Trophoblast cell (in vitro differentiated cells and primary cell): ENCODE measurements at places on chromosomes 6 and 20.
A peak's percentile ranks its signal among the peaks of the same experiment; 100 is the strongest.

DNA sequence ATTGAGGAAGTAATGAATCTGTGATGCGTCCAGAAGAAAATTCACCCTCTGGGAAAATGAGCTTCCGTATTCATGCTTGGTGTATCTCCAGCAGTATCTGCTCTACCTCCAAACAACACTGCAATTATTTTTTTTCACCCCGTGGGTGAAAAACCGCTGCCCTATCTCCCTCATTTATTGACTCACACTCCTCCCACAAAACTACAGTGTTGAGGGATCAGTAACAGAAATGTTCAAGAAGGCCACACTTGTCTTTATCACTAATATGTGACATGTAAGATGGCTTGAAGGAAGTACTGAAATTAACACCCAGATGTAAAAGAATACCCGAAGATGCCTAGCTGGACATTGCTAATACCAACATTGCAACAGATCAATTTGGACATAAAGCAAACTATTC is 4.9 kb upstream of the TBX18 start:
- peaks cover 64% of the 10 kb centered on the region for H3K27me3 ChIP-seq
- H3K4me1 ChIP-seq, result peaks cover 3% of the 10 kb centered on the region
- no peak overlapping the region for H3K27ac ChIP-seq
- DNase-seq, result no peak
- no peaks in the 10 kb centered on the region for H3K36me3 ChIP-seq
- H3K4me3 ChIP-seq, result no peak overlapping the region

GRCh38 chr20:25022680-25023079 is 30.1 kb upstream of the APMAP start:
- H3K4me1 ChIP-seq, result peaks cover under 1% of the 10 kb centered on the region
- H3K4me3 ChIP-seq, result no peak overlapping the region
- H3K36me3 ChIP-seq, result no peaks in the 10 kb centered on the region
- no peak overlapping the region for H3K27ac ChIP-seq
- H3K27me3 ChIP-seq, result no peaks in the 10 kb centered on the region

DNA sequence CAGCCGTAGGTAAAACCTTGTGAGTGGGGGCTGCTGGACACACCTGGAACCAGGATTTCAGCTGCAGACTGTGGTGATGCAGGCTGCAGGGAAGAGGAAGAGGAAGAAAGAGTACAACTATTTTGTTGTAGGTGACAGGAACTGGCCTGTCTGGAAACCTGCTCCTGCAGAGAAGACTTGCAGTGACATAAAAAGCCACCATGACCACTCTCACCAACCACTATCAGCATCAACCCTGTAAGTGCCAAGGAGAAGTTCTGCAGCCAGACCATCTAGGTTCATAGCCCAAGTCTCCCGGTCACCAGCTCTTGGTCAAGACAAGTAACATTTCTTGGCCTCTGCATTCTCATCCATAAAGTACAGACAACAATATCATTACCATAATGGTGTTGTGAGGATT is 91.2 kb downstream of the PREX1 start:
- H3K4me1 ChIP-seq, result no peaks in the 10 kb centered on the region
- H3K27ac ChIP-seq, result no peak overlapping the region
- no peak overlapping the region for H3K4me3 ChIP-seq
- no peaks in the 10 kb centered on the region for H3K36me3 ChIP-seq
- H3K27me3 ChIP-seq, result no peaks in the 10 kb centered on the region

GRCh38 chr6:151330130-151330696 is 61.1 kb downstream of the ZBTB2 start:
- no peaks in the 10 kb centered on the region for H3K36me3 ChIP-seq
- H3K27me3 ChIP-seq, result no peaks in the 10 kb centered on the region
- DNase-seq, result no peak
- H3K4me3 ChIP-seq, result no peak overlapping the region

GRCh38 chr20:14599613-14600012 is 262.2 kb upstream of the FLRT3 start:
- H3K4me1 ChIP-seq, result no peaks in the 10 kb centered on the region
- no peaks in the 10 kb centered on the region for H3K36me3 ChIP-seq
- H3K4me3 ChIP-seq, result no peak overlapping the region
- H3K27me3 ChIP-seq, result no peaks in the 10 kb centered on the region
- no peak for DNase-seq

GRCh38 chr6:163355426-163355991 is 59.0 kb upstream of the QKI start:
- no peak overlapping the region for H3K4me3 ChIP-seq
- peak; percentile 47 for DNase-seq
- H3K4me1 ChIP-seq, result peaks cover 34% of the 10 kb centered on the region
- H3K27ac ChIP-seq, result peak overlapping the region; percentile 92
- H3K27me3 ChIP-seq, result no peaks in the 10 kb centered on the region
- H3K36me3 ChIP-seq, result no peaks in the 10 kb centered on the region

DNA sequence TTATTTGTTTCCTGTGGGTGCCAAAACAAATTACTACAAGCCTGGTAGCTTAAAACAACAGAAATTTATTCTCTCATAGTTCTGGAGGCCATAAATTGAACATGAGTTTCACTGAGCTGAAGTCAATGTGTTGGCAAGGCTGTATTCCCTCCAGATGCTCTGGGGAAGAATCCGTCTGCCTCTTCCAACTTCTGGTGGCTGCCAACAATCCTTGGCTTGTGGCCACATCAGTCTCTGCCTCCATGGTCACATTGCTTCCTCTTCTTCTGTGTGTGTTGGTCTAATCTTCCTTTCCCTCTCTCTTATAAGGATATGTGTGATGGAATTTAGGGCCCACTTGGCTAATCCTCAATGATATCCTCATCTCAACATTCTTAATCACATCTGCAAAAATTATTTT is 92.8 kb upstream of the EPB41L1 start:
- peaks cover 17% of the 10 kb centered on the region for H3K4me1 ChIP-seq
- DNase-seq, result no peak
- H3K27me3 ChIP-seq, result no peaks in the 10 kb centered on the region
- H3K36me3 ChIP-seq, result no peaks in the 10 kb centered on the region

- H3K27me3 ChIP-seq, result no peaks in the 10 kb centered on the region
- H3K36me3 ChIP-seq, result no peaks in the 10 kb centered on the region
- no peak overlapping the region for H3K27ac ChIP-seq
- no peaks in the 10 kb centered on the region for H3K4me1 ChIP-seq
Measured at GRCh38 chr20:14113416-14113815, 118.1 kb downstream of the MACROD2 start.

GRCh38 chr20:45994761-45995493 is 13.8 kb upstream of the MMP9 start:
- H3K36me3 ChIP-seq, result no peaks in the 10 kb centered on the region
- no peak overlapping the region for H3K4me3 ChIP-seq
- peaks cover 23% of the 10 kb centered on the region for H3K4me1 ChIP-seq
- H3K27me3 ChIP-seq, result no peaks in the 10 kb centered on the region
- H3K27ac ChIP-seq, result peak overlapping the region; percentile 17
- DNase-seq, result no peak

DNA sequence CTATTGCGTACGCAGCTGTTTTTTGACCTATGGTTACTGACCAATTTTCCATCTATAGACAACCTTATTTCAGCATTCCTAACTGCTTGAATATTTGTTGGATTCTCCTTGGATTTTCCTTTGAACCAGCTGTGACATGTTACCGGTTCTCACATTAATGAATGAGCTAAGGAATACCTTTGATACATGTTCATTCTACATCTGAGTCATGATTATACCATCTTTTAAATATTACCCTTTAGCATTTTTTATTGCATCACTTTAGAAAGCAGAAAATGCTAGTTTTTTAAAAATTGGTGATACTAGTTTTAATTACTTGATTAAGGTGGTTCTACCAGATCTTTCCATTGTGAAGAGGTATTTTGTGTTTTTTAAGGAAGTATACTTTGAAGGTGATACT is 1.9 kb upstream of the IGF2R start:
- no peak for DNase-seq
- no peaks in the 10 kb centered on the region for H3K36me3 ChIP-seq
- H3K4me1 ChIP-seq, result peaks cover 6% of the 10 kb centered on the region
- H3K27ac ChIP-seq, result no peak overlapping the region
- no peak overlapping the region for H3K4me3 ChIP-seq
- no peaks in the 10 kb centered on the region for H3K27me3 ChIP-seq

DNA sequence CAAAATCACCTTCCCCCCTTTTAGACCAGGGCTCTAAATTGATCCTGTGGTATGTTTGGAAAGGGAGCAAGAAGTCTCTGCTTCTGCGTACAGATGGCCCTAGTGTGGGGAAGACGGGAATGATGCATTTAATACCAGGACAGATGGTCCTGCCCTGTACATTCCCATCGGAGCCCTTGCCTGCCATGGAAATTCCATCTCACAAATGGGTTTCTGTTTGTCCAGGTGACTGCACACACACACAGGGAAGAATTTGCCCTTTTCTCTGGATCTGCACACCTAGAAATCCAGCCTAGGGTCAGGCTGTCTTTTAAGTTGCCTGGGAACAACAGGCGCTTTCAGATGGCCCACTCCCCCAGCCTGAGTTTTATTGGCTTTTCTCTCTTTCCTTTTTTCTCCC is 1.3 kb downstream of the MAS1 start:
- no peak overlapping the region for H3K4me3 ChIP-seq
- peaks cover 29% of the 10 kb centered on the region for H3K4me1 ChIP-seq
- DNase-seq, result peak; percentile 45
- no peaks in the 10 kb centered on the region for H3K27me3 ChIP-seq
- H3K27ac ChIP-seq, result no peak overlapping the region

DNA sequence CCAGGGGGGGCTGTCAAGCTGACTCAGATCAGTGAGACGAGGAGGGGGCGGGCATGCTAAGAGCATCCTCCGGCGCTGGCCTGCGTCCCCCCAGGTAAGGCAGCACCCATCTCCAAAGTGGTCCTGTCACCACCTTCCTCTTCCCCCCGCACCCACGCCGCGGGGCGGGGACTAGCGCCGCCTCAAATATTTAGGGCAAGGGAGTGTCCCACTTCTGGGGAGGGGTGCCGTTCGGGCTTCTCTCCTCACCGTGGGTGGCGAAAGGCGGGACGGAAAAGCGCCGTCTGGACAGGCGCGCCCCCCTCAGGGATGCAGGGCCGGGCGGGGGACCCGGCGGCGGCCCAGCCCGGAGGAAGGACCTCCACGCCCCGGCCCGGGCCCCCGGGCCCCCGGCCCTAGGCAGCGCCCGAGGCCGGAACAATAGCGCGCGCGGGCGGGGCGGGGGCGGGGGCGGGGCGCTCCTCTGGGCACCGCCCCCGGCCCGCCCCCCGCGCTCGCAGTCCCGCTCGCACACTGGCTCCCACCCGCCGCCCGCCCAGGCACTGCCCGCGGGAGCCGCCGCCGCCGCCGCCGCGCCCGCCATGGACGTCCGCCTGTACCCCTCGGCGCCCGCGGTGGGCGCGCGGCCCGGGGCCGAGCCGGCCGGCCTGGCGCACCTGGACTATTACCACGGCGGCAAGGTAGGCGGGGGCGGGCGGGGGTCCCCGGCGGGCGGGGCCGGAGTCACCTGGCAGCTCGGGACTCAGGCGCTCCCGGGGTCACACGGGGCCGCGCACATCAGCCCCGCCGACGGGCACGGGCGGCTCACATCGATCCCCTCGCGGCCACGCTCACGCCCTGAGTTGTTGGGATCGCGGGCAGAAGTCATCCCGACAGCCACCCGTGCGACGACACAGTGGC is at the start of gene TOX2:
TOX2 (plus strand) TSS at position 542 of the 900 bp plus-strand sequence; CDS start at position 582, 40 bp downstream.
- no peak for DNase-seq
- peaks cover 11% of the 10 kb centered on the region for H3K4me1 ChIP-seq
- peak within 1 kb of the TSS; percentile 57 for H3K4me3 ChIP-seq

DNA sequence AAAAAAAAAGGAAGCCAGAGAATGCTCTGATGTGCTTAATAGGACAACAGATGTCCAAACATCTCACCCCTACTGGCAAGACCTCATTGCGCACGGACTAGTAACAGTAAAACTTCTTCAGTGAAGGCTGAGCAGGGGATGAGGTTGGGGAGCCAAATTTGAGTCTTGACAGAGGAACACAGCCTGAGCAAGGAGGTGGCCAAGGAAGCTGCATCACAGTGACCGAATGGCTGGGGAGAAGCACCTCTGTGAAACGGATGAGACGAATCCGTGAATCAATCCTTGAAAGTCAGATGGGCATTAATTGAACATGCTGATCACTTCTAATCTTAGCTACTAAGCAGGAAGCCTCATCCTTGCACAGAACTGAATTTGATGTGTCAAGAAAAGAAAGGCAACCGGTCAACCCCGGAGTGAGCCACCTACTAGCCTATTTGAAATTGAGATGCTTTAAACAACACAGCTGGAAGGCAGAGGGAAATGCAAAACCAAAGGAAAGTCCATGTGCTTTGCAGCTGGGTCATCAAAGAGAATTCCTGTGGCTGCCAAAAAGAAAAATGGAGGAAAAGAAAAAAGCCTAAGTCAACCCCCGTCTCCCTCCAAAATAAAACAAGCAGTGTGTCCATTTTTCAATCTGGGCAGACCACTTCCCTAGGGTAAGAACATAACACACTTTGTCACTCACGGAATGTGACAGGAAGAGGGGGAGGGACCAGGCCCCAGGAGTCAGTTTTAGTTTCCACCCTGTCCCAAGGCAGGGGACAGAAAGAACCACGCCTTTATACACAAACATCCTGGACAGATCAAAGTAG is 29.5 kb downstream of the PXDC1 start:
- H3K4me1 ChIP-seq, result peaks cover 26% of the 10 kb centered on the region
- no peaks in the 10 kb centered on the region for H3K27me3 ChIP-seq
- H3K4me3 ChIP-seq, result no peak overlapping the region
- H3K36me3 ChIP-seq, result peaks cover 45% of the 10 kb centered on the region
- DNase-seq, result no peak

DNA sequence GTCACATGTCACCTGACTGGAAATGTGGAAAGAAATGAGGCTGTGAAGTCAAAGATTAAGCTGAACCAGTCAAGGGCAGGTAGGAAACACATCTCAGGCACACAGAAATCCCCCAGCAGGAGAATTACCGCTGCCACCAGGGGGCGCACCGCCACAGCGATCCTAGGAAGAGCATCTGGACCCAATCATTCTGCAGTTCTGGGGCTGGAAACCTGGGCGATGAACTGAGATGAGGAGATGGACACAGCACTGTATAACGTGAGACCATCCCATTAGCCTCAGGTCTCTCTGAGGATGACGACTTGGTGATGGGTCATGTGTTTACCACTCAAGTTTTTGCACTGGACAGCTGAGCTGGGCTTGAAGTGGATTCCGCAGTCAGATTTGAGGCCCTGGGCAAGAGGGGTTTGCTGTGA is 6.5 kb upstream of the SLC24A3 start:
- no peaks in the 10 kb centered on the region for H3K36me3 ChIP-seq
- no peaks in the 10 kb centered on the region for H3K4me1 ChIP-seq
- H3K27me3 ChIP-seq, result no peaks in the 10 kb centered on the region
- peak; percentile 72 for DNase-seq

GRCh38 chr6:51352506-51353029 is 533.9 kb downstream of the TFAP2B start:
- H3K4me1 ChIP-seq, result no peaks in the 10 kb centered on the region
- no peak for DNase-seq
- no peaks in the 10 kb centered on the region for H3K36me3 ChIP-seq

GRCh38 chr20:31740208-31740607 is 1.1 kb downstream of the TPX2 start:
- peaks cover 21% of the 10 kb centered on the region for H3K36me3 ChIP-seq
- no peaks in the 10 kb centered on the region for H3K27me3 ChIP-seq
- no peak overlapping the region for H3K27ac ChIP-seq
- peaks cover 4% of the 10 kb centered on the region for H3K4me1 ChIP-seq
- no peak for DNase-seq

GRCh38 chr6:161110028-161110779 is 118.6 kb downstream of the MAP3K4 start:
- no peak for DNase-seq
- no peaks in the 10 kb centered on the region for H3K4me1 ChIP-seq
- H3K27me3 ChIP-seq, result no peaks in the 10 kb centered on the region
- H3K4me3 ChIP-seq, result no peak overlapping the region
- H3K27ac ChIP-seq, result no peak overlapping the region

- H3K4me1 ChIP-seq, result peaks cover 16% of the 10 kb centered on the region
- DNase-seq, result no peak
- no peaks in the 10 kb centered on the region for H3K27me3 ChIP-seq
- no peak overlapping the region for H3K4me3 ChIP-seq
Measured at GRCh38 chr20:34312024-34312460, 8.9 kb upstream of the AHCY start.
